ENCODE measurements at places on chromosomes 5 and 9.

- peak; percentile 94 for DNase-seq
Observed at GRCh38 chr9:115717711-115718173, 435.8 kb upstream of the PAPPA start.

- DNase-seq, result peak; percentile 76
Observed at GRCh38 chr5:96434201-96434645, 1.2 kb upstream of the PCSK1 start.

DNA sequence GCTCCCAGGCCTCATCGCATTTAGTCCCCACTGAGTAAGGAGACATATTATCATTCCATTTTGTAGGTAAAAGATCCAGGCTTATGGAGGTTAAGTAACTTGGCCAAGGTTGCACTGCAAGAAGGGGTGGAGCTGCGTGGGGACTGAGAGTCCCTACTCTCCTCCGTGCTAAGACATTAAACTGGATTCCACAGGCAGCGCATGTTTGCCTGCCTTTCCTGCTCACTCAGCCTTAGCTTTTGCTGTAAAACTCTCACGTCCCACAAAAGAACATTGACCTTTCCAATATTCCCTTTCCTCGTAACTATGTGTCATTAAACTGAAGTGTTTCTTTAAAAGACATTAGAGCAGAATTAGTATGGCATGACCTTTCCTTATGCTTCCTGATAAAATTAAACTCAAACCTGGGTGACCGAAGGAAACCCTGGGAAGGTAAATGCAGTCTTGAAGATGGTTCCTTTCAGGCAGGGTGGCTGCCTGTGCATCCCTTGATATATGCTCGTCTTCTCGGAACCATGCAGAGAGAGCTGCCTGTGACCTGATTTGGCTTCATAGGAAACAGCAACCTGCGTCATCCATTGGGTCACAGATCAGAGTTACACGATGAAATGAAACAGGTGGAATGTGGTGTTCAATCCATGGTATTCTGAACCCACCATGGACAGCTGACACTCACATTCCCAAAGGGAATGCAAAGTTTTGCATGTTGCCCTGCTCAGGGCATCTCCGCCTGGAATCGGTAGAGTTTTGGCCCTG, 85.9 kb downstream of the TMEM252 start:
- no peak for DNase-seq

DNA sequence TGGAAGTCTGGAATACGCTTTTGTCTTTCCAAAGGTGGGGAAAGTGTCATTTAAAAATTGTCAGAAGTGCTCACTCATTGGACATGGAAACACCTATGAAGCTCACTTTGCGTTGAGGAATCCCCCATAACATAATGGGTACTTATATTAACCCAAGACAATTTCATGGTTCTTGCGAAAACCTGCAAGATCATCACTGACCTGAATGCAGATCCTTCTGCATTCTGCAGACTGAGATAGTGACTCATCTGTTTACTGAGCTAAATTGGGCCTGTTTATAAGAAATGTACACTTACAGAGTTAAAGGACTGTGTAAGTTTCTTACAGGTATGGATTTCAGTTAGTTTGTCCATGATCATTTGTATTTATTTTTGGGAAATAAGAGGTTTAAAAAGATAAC, 153.0 kb downstream of the HMHB1 start:
- no peak for DNase-seq

DNA sequence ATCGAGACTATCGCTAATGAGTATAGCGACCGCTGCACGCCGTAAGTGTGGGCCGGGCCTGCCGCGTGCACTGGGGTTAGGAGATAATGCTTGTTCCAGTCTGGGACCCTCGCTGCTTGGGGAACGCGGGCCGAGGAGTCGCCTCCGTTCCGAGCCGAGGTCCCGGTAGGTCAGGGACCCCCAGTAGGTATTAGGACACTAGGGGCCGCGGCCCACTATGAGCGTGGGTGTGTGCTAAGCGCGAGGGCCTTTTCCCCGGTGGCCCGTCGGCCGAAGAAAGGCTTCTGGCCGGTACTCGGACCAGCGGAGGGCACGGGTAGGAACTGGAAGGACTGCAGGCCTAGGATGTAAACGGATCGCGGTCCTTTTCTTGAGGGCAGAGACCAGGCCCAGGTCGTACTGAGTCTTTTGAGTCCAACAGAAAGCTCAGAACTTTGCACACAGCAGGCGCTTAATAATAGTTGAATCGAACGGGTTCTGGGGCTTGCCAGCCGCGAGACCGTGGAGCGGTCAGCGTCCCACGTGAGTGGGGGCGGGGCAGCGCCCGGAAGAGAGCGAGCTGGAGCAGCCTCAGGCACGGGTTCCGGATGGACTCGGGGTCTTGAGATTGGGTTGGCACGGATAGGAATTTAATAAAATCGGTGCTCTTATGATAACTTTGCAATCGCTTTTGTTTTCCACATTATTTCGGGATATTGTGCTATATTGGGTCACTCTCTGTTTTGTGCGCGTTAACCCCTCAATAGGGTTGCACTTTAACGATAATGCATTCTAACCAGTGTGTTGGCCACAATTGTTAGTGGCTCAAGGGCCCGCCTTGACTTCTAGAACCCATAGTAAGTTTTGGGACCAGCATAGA, 733 bp downstream of the HSPA4 start:
- DNase-seq, result peak; percentile 46

- DNase-seq, result no peak
Observed at GRCh38 chr5:151903243-151903653, 21.4 kb downstream of the GLRA1 start.

DNA sequence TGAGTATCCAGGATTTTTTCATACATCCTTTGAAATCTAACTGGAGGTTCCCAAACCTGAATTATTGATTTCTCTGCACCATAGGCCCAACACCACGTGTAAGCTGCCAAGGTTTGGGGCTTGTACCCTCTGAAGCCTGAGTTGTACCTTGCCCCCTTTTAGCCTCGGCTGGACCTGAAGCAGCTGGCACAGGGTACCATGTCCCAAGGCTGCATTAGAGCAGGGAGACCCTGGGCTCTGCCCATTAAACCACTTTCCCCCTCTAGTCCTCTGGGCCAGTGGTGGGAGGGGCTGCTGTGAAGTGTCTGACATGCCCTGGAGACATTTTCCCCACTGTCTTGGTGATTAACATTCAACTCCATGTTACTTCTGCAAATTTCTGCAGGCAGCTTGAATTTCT, 532.9 kb upstream of the NUDT12 start:
- no peak for DNase-seq

DNA sequence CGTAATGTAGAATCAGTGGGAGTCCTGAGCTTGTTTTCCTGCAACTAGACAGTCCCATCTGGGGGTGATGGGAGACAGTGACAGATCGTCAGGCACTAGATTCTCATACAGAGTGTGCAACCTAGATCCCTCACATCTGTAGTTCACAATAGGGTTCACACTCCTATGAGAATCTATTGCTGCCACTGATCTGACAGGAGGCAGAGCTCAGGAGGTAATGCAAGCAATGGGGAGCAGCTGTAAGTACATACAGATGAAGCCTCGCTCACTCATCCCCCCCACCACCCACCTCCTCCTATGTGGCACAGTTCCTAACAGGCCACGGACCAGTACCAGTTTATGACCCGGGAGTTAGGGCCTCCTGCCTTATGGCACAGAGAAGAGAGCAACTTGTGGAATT, 116.2 kb upstream of the PIK3R1 start:
- no peak for DNase-seq

DNA sequence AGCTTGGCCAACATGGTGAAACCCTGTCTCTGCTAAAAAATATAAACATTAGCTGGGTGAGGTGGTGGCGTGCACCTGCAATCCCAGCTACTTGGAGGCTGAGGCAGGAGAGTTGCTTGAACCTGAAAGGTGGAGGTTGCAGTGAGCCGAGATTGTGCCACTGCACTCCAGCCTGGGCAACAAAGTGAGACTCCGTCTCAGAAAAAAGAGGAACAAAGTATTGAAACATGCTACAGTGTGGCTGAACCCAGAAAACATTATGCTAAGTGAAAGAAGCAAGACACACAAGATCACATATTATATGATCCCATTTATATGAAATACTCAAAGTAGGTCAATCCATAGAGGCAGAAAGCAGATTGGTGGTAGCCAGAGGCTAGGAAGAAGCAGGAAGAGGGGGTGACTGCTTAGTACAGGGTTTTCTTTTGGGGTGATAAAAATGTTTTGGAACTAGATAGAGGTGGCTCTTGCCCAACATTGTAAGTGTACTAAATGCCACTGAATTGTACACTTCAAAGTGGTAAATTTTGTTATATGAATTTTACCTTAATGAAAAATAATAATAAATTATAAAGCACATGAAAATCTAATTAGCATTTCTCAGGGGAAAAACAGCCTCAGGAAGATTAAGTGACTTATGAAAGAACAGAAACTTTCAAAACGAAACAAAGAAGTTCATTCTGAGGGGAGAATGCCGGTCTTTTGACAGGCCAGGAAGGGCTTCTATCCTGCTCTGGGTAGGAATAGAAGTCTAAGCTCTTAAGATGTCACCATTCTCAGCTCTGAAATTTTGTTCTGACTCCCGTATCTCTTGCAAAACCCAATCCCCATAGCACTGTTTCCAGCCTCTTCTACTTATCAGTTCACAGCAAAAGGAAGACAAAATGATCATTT, 161.1 kb upstream of the TBCA start:
- DNase-seq, result no peak

GRCh38 chr5:105789246-105789645, 1881.5 kb downstream of the EFNA5 start:
- peak; percentile 12 for DNase-seq

- DNase-seq, result peak; percentile 33
Observed at GRCh38 chr5:59588922-59589321, 304.6 kb downstream of the PDE4D start.

DNA sequence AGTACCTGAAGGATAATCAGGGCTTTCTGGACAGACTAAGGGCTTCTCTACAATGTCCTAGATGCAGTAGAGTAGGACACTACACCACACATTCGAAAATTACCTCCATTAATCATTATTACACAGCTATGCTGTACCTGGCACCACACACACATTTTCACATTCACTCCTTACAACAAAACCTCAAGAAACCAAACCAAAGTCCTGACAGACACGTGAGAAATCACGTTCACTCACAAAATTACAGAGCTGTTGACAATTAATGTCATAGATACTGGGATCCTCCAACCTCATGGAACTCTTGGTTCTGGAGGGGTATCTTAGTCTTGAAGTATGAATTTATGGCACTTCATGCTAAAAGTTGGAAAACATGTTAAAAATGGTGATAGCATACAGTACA, 16.3 kb downstream of the UBQLN1 start:
- DNase-seq, result no peak

GRCh38 chr5:14767735-14768507, 103.4 kb downstream of the OTULIN start:
- DNase-seq, result no peak

DNA sequence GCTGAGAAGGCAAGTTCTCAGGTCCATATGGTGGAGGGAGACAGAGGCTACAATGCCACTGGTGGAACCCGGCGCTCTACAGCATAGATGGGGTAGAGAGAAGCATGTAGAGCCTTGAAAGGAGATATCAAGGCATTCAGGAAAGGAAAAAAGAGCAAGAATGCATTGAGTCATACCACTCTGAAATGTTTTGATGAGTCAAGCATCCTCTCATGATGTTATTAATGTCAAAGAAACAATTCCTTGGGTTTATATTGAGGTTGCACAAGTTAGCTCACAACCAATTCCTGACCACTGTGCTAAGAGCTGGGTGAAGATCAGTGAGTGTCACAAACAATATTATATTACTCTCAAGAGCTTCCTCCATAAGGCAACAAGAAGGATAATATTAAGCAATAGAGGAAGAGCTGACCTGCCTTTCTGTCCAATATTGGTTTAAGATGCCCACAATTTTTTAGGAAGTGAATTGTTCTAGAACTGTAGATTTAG, 178.0 kb downstream of the RFK start:
- DNase-seq, result peak; percentile 96

DNA sequence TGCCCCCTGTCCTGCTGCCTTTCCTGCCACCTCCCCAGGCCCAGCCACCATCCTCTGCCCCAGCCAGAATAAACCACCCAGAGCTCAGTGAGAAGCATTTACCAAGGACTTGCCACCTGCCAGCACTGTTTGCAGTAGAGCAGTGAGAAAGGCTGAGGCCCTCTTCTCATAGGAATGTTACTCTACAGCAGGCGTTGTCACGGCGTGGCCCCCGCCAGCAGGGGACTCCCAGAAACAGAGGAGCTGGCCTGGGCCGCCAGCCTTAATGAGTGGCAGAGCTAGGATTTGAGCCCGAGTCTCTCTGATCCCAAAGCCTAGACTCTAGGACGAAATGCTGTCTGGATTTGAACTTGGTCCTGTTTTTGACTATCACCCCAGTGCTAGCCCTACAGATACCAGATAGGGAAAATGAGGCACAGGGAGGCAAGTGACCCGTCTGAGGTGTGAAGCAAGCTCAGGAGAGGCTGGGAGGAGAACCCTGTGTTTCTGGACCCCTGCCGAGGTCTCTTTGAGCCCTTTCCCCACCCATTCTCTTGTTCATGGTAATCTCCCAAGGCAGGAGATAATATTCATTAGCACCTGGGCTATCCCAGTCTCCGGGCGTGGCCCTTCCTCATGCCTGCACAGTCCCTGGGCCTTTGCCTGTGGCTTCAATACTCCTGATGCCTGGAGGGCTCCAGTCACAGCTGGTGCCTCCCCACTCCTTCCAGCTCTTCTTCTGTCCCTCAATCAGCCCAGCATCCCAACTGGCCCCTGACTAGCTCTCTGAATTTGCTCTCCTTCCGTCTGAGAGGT, 30.7 kb downstream of the HRH2 start:
- DNase-seq, result no peak

- DNase-seq, result peak; percentile 68
Observed at GRCh38 chr5:66306105-66306843, 162.2 kb downstream of the SREK1 start.

- DNase-seq, result no peak
Observed at GRCh38 chr5:106185661-106186081, 1485.1 kb downstream of the EFNA5 start.

- DNase-seq, result peak; percentile 24
Observed at GRCh38 chr5:52007230-52007858, 624.1 kb downstream of the ISL1 start.

- DNase-seq, result no peak
Observed at GRCh38 chr9:20269620-20270019, 352.7 kb downstream of the MLLT3 start.

- DNase-seq, result no peak
Observed at GRCh38 chr5:74296685-74297408, 343.7 kb downstream of the ENC1 start.

DNA sequence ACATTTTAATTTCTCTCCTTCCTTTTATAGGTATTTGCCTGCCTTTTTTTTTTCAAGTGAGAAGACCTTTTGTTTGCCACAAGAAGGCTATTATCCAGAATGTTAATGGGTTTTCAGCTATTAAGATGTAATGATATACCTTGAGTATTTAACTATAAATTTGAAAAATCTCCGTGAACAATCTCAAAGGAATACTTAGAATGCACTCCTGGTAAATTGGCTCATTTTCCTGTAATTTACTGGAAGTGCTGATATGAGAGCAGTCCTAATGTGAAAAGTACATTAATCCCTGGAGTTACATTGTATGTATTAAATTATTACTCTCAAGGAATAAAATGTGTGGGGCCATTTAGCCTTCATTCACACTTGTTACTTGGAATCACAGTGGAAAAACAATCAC, 32.4 kb downstream of the AOPEP start:
- DNase-seq, result no peak
